Mammary epithelial cell (primary cell): ENCODE measurements at places on chromosomes 1 and 21. TPM values are rescaled to one million over a fixed set of nuclear protein-coding genes. Genes with fewer than 3 reads are reported as not detected.
A peak's percentile ranks its signal among the peaks of the same experiment; 100 is the strongest.

PIK3C2B gene
- total RNA-seq: 3.1 and 7.5 TPM in 2 replicates

SLC9C2 gene
- not detected for total RNA-seq

SLC26A9 gene
- total RNA-seq: not detected

RGS8 gene
- total RNA-seq: not detected

AUNIP gene
- 5.7 TPM for total RNA-seq

OR2L3 gene
- total RNA-seq: 0.21 TPM in 1 of 2 replicates, not detected in the other

TINAGL1 gene
- total RNA-seq: 334 and 433 TPM in 2 replicates

CFHR2 gene
- not detected in 2 replicates for total RNA-seq

DMAP1 gene
- total RNA-seq: 21.5 TPM

HPCA gene
- total RNA-seq: not detected in 2 replicates

GRCh38 chr1:167223144-167224103 lies 2.7 kb downstream of the POU2F1 start:
- no peak for DNase-seq

DNA sequence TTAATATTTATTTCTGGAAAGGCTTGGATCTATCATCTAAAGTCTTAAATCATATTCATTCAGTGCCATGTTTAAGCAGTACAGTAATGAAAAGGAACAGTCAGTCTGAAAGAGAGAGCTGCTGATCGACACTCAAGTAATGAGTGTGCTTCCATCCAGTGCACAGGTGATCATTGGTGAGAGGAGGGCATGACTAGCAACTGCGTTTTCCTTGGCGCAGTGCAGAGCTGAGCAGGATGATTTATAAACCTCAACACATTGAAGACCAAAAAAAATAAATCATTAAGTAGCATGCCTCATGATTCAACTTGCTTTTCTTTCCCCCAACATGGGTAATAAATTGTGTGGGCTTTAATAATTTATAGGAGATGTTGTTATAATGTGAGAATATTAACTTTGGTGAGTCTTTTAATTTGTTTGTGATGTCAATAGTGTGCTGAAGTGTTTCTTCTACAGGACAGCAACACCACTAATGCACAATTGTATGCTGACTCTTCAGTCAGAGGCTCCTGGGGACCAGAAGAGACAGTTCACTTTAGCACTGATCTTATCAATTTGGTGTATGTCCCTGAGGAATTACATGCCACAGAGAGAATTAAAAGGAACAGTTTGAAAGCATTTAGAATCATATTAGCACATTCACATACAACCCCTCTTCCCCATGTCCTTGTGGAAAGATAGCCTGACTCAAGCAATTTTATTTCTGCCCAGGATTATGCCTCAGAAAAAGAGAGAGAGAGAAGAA lies 199.7 kb upstream of the ADGRL2 start:
- no peak for DNase-seq

GRCh38 chr1:118039170-118039569 lies 109.6 kb downstream of the WDR3 start:
- DNase-seq: no peak

DNA sequence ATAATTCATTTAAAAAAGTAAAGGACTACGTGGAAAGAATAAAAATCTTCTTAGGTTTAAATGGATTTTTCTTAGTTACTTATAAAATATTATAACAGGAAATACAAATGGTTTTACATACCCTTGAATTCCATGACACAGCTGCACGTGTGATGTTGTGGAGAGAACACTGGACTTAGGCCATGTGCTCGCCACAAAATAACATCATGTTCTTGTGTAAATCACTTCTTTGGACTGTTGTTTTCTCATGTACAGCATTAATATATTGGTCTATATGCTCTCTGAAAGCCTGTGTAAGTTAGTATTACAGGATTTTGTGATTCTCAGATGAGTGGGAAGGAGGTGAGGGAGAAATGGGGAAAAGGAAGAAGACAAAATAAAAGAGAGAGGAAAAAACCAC lies 228.2 kb downstream of the DNM3 start:
- no peak for DNase-seq

GRCh38 chr1:109396871-109397580 lies 692 bp downstream of the SORT1 start:
- DNase-seq: no peak

- no peak for DNase-seq
Observed at GRCh38 chr21:42343963-42344510, 6.8 kb downstream of the TFF2 start.

DNA sequence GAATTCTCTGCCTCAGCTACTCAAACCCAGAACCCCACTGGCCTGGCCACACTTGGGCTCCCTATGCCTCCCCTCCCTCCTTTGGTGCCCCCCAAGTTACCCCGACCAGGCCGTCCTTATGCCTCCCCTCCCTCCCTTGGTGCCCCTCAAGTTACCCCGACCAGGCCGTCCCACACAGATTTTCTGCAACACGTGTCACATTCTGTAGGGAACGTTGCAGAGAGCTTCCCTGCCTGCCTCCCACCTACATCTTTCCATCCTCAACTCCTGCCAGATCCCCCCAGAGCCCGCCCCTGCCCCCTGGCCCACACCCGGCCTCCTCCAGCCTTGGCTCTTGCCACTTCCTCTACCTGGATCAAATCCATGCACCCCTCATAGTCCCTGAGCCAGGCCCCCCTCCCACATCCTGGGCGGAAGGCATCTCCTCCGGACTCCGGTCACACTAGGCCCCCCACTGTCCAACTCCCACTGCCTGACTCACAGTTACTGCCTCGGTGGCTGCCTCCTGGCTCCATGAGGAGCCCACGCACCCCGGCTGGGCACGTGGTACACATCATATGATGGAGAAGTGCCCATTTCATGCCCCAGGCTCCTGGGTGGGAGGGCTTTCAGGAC lies 41.2 kb downstream of the KCNAB2 start:
- no peak for DNase-seq

DNA sequence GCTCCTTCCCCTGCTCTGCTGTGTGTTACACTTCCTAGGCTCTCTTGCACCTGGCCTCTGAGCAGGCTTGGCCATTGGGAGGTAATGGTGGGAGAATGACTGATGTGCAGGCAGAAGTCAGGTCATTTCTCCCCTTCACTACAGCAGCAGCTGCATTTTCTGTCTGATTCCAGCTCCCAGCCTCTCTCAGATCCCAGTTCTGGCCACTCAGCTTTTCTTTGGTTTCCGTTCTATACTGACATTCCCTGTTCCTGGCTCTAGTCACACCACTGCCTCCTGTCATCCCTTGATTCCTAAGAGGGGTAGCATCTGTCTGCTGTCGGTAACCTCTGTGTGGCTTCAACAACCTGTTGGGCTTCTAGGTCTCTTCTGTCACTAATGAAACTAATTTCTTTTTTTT lies 127.7 kb upstream of the HOOK1 start:
- DNase-seq: no peak

- no peak for DNase-seq
Observed at GRCh38 chr1:10593750-10594149, 119.0 kb downstream of the PEX14 start.

- no peak for DNase-seq
Observed at GRCh38 chr1:166031932-166032571, 134.7 kb downstream of the FAM78B start.

- no peak for DNase-seq
Observed at GRCh38 chr1:232969799-232970198, 19.4 kb downstream of the NTPCR start.

GRCh38 chr1:82995951-82996350 lies 1003.0 kb downstream of the TTLL7 start:
- DNase-seq: no peak

DNA sequence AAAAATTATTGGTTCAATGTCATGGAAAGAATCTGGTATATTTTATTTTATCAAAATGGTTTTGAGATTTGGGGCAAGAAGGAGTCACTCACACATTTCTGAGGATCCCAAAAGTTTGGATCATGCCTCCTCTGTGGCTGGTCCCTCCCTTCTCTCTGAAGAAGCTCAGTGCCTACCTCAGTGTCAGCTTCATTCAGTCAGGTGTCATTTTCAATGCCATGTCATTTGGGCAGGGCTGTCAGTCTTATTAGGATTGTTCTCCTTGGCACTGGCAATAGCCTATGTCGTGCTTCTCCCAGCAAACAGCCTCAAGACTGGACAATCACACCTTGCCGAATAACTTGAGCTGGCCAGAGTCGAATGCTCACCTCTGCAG lies 264.5 kb upstream of the CAMK1G start:
- DNase-seq: peak; percentile 10

DNA sequence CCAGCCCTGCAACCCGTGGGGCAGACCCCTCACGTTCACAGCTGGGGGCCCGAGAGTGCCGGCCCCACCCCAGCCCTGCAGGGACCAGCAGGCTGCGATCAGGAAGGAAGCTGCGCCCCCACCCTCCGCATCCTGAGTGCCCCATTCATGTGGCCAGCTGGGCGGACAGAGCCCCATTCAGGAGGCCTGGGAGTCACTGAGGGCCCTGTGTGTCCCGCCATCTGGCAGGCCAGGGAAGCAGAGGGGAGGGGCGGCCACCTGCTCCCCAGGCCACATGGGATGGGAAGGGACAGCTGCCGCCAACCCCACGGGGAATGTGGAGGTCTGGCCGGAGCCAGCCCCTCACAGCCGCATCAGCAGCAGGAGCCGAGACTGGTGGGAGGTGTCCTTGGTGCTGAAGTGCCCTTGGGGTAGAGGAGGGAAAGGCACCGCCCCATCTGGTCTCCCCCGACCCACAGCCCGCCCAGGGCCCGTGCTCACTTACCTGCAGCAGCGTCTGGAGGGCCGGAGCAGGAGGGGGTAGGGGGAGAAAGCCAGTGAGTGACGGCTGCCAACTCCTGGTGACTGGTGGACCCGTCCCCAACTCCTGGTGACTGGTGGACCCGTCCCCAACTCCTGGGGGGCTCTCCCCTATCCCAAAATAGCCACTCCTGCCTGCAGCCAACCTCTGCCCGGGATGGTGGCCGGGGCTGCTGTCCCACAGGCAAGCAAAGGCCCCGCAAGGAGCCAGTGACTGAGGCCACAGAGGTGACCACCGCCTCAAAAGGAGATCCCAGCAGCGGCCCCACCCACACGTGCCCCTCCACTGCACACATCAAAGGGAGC lies 8.7 kb downstream of the ACAP3 start:
- DNase-seq: no peak

- DNase-seq: no peak
Observed at GRCh38 chr1:182603646-182604174, 479 bp downstream of the RGS16 start.

- no peak for DNase-seq
Observed at GRCh38 chr1:171581766-171582165, 40.3 kb upstream of the MYOCOS start.

DNA sequence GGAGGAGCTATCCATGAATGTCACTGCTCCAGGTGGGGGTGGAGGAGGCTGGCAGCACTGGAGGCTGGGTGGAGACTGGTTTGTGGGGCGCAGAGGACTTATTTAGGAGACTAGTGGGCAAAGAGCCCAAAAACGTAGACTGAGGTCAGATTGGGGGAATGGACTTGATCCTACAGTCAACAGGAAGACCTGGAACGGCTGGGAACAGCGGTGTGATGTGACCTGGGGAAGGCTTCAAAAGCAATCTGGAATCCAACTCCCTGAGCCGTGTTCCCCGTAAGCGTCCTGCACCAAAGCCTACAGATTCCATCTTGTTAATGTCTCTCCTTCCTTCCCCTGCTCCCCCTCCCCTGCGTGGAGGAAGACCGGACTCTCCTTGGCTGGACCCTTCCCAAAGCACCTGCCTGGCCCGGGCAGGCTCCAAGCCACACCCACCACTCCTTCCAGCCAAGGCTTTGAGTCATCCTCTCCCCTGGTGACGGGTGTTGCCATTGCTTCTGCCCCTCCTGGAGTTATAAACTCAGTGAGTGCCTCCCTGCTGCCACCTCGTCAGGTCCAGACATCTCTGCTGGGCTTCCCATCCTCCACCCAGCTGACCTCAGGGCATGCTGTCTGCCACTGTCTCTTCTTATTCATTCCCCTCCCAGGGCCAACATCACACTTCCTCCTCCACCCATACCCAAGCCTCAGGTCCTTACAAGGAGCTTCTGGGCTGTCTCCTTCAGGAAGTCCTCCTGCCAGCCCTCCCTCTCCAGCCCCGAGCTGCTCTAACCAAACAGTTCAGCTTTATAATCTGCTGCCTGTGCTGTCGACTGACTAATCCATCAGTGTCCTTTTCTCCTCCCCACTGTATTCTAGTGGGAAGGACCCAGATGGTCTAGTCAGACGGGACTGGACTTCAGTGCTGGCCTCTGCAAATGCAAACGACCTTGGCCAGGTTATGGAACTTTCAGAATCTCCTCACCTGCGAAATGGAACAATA lies 1.6 kb upstream of the CLSTN1 start:
- peak; percentile 99 for DNase-seq

- DNase-seq: no peak
Observed at GRCh38 chr1:26317612-26318337, at the start of gene CD52. TSS of gene CD52 (plus strand) at chr1:26317958. CDS start at chr1:26318018, 60 bp downstream.

DNA sequence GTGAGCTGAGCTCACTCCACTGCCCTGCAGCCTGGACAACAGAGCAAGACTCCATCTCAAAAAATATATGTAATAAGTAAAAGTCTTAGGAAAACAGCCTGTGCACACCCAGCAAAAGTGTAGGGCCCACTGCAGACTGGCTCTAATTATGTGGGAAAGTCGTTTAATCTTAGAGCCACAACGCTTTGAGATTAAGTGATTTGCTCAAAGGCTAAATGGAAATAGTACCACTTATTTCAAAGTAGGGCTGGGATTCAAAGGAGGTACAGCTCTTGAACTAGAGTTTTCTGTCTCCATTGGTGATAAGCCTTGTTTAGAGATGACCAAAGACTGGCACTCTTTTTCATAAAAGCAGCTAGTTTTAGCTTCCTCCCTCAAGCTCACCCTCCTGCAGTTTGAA lies 2.2 kb downstream of the TACSTD2 start:
- DNase-seq: peak; percentile 61

DNA sequence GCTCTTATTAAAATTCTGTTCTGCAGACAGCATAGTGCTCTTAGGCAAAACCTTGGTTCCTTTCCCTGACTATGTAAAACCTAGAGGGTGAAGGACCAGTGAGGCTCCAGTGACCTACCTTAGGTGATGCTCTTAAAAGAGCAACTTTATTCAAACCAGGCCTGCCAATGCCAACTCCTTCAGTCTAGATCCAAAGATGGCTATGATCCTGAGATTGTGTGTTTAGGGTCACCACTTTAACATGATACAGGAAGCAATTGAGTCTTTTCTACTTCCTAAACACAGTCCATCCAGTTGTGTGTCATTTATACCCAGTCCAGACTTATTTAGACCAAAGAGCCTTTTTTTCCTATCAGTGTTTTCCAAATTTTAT lies 10.8 kb downstream of the MCL1 start:
- no peak for DNase-seq

DNA sequence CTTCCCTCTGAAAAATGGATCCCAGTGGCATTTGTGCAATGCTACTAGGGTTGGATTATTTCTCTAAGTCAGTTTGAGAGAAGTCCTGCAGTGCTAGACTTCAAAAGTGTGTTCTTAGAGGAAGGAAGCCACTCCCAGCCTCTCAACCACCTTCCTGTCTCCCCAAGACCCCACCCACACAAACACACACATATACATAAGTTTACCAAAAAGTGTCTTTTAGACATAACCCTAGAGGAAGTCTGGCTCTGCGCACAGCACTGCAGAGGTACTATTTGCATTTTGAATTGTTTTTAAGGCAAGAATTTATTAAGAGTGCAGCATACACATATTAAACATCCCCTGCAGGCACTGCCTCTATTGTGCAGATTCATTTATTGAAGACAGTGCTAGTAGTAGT lies 127.3 kb downstream of the HHIPL2 start:
- DNase-seq: no peak

GRCh38 chr1:35958558-35958957 lies 27.7 kb downstream of the AGO3 start:
- DNase-seq: no peak

- no peak for DNase-seq
Observed at GRCh38 chr1:63750721-63751120, 23.1 kb upstream of the ROR1 start.
